ENCODE measurements at places on chromosomes 16 and 17.

DNA sequence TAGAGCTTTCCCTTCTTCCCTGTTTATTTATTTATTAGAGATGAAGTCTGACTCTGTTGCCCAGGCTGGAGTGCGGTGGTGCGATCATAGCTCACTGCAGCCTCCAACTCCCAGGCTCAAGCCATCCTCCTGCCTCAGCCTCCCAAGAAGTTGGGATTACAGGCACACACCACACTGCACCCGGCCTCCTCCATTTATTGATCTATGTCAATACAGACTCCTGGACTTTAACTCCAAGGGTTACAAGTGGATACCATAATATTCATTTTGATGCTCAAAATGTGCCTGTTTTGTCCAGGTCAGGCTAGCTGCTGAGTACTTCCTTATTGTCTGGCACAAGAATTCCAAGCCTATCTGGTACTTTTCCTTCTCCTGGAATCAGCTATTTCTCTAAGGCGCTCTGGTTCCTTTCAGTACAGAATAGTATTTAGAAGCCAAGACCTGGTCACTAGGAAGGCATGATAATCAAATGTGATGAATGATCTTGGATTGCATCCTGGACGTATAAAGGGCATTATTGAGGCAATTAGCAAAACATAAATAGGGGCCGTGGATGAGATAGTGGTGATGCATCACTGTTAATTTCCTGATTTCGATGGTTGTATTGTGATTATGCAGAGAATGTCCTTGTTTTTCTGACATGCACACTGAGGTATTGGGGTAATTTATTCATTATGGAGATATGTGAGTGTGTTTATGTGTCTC lies 21.7 kb downstream of the IL4R start:
- no peak for DNase-seq

- no peak for DNase-seq
These were observed 41.0 kb downstream of the PTRH2 start for GRCh38 chr17:59666235-59666634.

DNA sequence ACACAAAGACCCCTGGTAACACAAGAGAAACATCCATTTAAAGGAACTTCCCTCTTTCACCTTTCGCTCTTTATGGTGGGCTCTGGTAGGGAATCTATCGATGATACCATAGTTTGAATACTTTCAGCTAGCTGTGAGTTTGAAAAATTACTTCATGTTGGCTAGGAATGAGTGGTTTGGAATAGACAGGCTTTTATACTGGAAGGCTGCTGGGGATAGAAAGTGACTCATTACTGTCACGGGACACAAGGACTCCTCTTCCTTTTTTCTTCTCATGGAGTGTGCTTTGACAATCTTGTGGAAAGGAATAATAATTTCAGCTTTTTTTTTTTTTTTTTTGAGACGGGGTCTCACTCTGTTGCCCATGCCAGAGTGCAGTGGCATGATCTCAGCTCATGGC lies 76.9 kb downstream of the CYB561 start:
- DNase-seq = peak; percentile 74

DNA sequence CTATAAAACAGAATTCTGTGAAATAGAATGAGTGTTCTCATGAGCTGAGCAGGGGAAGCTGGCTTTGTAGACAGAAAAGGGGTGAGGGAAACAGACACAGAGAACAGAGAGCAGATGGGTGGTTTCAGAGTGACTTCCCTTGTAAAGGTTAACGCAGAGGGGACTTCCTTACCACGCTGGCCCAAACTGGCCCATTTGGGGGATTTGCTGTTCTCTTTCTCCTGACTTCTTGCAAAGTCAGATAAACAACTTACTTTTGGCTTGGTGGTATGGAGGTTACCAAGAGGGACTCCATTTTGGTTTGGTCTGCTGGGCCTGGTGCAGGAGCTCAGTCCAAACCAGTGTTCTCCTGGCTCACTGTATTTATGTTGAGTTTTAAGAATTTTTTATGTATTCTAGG lies 48.4 kb downstream of the SEC14L1 start:
- no peak for DNase-seq

DNA sequence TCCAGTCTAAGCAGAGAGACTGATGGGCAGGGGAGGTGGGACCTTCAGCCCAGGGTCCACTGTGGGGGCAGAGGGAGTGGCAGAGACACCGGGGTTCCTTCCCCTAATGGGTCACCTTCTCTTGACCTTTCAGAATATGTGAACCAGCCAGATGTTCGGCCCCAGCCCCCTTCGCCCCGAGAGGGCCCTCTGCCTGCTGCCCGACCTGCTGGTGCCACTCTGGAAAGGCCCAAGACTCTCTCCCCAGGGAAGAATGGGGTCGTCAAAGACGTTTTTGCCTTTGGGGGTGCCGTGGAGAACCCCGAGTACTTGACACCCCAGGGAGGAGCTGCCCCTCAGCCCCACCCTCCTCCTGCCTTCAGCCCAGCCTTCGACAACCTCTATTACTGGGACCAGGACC lies 2.8 kb downstream of the MIEN1 start:
- DNase-seq = peak; percentile 46
